ENCODE measurements at places on chromosomes 3 and 15. TPM values are rescaled to one million over a fixed set of nuclear protein-coding genes. Genes with fewer than 3 reads are reported as not detected.

Gene CAMK2N2
- total RNA-seq, result not detected

Gene CKMT1B
- not detected for total RNA-seq

Gene GPR149
- not detected for total RNA-seq

Gene SLC12A1
- not detected for total RNA-seq

Gene ACOX2
- total RNA-seq, result 6.4 TPM
